ENCODE measurements at places on chromosomes 7 and 10. TPM values are rescaled to one million over a fixed set of nuclear protein-coding genes. Genes with fewer than 3 reads are reported as not detected.

The AZGP1 gene
- 2.7 TPM for total RNA-seq

DNA sequence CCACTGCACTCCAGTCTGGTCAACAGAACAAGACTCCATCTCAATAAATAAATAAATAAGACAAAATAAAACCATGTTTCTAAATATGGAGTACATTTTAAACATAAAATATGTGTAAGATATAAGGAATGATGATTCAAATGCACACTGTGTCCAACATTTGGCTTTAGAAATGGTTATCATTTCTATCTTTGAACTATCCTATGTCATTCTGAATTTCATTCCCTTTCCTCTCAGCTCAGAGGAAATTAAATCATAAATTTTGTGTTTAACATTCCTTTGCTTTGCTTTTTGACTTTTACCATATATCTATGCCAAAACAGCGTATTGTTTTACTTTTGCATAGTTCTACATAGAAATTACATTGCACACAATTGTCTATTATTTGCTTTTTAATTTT lies 130.9 kb downstream of the GNAT3 start:
- DNase-seq, result no peak

GRCh38 chr10:117514971-117515370 lies 27.6 kb upstream of the EMX2 start:
- no peak for DNase-seq

- no peak for DNase-seq
Observed at GRCh38 chr7:128530855-128531104, 54.2 kb downstream of the METTL2B start.

- DNase-seq, result no peak
Observed at GRCh38 chr10:6700066-6700465, 120.0 kb upstream of the PRKCQ start.

Measured in vagina (tissue), 2 donors.